Large intestine (tissue), 12 donors: ENCODE measurements at places on chromosomes 7 and 10. TPM values are rescaled to one million over a fixed set of nuclear protein-coding genes. Genes with fewer than 3 reads are reported as not detected.

GRCh38 chr7:40726559-40726958 lies 591.8 kb downstream of the SUGCT start:
- no peak for DNase-seq

DNA sequence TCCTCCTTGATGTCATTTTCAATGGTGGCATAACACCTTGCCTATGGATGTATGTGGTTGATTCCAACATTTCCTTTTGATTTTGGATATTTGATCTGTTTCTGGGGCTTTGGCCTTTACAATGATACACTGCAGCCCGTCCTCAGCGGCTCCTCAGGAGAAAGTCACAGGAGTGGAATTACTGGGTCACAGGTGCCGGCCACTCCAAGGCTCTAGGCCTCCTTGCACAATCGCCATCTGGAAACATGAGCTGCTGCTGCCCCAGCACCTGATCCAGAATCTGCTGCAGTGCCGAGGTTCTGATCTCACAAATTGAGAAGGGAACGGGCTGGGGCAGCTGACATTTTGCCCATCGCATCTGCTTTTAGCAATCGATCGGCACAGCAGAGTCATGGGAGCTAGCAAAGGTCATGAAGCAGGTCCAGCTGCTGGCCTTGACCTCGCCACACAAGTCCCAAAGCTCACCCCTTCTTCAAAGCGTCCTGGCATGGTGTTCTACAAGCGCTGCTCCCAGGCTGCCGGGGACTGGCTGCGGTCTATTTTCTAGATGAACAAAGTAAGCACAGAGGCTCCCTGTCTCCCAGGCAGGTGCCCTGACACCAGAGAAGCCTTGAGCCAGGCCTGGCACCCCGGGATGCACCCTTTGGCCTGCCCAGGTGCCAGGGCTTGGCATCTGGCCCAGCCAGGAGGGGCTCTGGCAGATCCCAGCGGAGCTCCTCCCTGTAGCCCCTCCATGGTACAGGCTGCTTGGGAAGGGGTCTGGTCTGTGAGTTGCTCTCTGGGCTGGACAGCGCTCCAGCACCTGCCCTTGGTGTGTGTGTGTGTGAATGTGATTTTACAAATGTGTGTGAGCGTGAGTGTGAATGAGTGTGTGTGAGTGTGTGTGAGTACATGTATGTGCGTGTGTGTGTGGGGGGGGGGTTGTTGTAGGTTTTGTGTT lies 201.8 kb downstream of the GLRX3 start:
- DNase-seq, result no peak

Gene LIPN
- not detected for polyA plus RNA-seq

DNA sequence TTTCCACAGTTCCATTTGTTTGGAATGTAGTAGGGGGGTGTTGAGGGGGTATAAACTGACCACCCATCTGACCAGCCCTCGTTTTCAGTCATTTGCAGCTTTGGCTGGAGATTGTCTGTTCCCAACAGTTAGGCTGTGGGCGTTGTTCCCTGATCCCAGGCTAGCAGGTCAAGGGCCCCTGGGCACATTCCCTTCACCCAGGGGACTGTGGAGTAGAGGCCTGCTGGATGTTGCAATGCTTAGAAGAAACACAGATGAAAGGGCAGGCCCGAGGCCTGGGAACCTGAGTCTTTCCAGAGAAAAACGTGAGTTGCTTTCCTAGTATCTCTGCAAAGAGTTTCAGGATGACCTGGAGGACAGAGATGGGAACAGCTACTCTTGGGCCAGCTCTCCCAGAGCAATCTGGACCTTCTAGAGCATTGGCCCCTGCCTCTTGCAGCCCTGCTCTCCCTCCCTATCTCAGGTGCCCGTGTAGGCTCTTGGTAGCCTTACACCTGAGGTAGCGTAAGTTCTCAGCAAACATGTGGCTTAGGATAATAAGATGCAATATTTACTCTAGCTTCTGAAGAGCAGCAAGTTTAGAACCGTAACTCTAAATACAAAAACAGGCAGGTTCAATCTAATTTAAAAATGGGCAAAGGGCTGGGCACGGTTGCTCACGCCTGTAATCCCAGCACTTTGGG lies 99.4 kb upstream of the EFCAB10 start:
- no peak for DNase-seq

Gene CDCA7L
- 16.6 TPM for polyA plus RNA-seq

GRCh38 chr10:125992254-125992653 lies 95.9 kb downstream of the FANK1 start:
- no peak for DNase-seq

DNA sequence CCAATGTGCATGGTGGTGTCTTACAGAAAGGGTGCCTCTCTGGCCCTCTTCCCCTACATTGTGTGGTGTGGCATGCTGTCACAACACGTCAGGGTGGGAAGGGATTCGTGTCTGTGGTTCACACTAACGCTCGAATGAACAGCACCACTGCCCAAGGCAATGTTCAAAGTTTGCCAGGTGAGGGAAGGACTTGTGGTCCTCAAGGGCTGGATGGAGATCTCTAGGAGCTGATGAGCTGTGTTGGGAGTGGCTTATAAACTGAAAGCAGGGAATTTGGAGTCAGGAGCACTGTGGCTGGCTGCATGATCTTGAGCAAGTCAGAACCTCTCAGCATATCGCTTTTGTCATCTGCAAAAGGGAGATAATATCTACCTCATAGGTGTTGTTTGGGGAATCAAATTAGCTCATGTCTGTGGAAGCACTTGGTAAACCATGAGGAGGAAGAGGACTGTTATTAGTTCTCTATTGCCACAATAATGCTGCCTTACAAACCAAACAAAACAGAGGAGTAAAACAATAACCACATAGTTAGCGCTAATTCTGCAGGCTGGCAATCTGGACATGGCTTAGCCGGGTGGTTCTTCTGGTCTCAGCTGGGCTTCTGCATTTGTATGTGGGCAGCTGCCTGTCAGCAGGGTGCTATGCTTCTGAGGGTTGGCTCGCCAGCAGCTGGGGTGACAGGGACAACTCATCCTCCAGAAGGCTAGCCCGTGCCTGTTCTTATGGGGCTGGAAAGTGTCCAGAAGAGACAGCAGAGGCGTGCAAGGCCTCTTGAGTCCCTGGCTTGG lies 22.9 kb upstream of the C10orf105 start:
- DNase-seq, result no peak

DNA sequence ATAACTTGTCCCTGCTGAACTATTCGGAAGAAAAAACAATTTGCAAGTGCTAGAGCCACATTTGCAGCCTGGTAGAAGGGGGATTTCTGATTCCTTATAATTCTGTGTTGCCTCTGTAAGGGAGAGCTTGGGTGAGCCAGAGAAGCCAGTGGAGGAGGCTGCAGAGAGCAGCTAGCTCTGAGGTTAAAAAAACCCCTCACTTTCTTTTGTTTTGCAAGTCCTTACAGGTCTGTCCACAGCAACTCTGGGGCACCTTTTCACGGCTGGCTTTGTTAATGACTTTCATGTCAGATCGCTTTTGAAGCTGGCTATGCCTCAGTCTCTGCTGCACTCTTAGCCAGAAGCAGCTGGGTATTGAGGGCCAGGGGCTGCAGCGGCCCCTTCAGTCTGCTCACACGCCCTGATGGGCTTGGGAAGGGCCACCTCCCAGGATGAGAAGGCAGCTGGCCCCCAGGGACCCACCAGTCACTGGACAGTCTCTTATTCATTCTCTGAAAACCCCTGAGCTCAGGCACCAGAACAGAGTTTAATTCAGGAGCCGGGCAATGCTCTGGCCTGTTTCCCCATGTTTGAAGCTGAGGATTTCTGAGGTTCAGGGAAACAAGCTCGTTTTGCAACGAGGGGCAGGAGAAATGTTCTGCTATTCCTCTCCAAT lies 30.9 kb downstream of the TRIM8 start:
- no peak for DNase-seq

Gene CALHM1
- 0.04 TPM for polyA plus RNA-seq

GRCh38 chr10:131814567-131815265 lies 86.1 kb upstream of the PPP2R2D start:
- no peak for DNase-seq

- DNase-seq, result no peak
These were observed 135.6 kb downstream of the TMEM168 start for GRCh38 chr7:112654322-112655216.

Gene SPDYE2
- 3.2 TPM for polyA plus RNA-seq
